ENCODE measurements at places on chromosomes 2 and 18.
A peak's percentile ranks its signal among the peaks of the same experiment; 100 is the strongest.

- DNase-seq = no peak
Observed at GRCh38 chr2:20627712-20628380, 23.1 kb downstream of the HS1BP3 start.

DNA sequence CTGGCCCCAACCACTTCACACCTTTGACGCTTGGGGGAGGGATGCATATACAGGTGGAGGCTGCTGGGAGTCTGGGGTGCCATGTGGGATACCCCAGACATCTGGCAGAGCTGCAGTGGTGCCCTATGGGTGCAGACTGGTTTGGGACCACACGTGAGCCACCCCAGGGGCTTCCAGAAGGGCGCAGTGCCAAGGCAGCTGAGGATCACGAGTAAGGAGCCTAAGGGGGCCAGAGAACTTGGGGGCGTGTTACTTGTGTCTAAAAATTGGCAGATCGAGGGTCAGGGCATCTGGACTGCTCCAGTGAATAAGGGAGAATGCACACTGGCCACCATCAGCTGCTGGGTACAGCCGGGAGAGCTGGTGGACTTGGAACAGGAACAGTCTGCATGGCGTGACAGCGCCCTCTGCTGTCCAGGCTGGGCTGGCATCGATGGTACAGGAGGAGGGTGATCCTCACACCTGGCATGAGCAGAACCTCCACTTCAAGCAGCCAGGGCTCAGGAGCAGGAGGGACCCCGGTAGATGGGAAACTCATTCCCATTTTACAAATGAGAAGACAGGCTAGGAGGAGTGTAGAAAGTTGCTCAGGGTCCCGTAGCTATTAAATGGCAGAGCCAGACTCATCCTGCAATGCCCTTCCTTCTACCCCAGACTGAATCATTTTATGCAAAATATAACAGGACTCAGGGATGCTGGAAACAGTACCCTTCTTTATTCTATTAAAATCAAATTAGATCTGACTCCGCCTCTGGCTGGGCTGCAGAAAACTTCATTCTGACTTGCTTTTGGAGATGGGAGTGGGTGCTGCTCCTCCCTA, 60.4 kb downstream of the ATOH8 start:
- DNase-seq = peak; percentile 95

- no peak for DNase-seq
Observed at GRCh38 chr18:27582760-27583412, 397.8 kb upstream of the CHST9 start.

DNA sequence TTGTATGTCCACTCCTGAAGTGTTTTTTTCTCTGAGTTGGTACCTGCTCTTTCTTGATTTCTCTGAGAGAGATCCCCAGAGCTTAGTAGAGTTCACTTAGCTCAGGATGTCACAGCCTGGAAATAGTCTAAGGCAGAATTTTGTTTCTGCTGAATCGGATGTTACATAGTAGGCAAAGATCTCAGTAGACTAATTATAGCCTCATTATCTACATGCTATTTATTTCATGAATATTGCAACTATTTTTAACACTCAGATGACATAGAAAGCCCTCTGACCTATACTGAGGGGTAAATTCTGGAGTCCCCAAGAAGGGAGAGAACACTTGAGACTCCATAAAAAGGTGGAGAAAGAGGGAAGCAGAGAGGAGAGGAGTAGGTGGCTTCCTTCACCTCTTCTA, 160.2 kb downstream of the FHOD3 start:
- no peak for DNase-seq

DNA sequence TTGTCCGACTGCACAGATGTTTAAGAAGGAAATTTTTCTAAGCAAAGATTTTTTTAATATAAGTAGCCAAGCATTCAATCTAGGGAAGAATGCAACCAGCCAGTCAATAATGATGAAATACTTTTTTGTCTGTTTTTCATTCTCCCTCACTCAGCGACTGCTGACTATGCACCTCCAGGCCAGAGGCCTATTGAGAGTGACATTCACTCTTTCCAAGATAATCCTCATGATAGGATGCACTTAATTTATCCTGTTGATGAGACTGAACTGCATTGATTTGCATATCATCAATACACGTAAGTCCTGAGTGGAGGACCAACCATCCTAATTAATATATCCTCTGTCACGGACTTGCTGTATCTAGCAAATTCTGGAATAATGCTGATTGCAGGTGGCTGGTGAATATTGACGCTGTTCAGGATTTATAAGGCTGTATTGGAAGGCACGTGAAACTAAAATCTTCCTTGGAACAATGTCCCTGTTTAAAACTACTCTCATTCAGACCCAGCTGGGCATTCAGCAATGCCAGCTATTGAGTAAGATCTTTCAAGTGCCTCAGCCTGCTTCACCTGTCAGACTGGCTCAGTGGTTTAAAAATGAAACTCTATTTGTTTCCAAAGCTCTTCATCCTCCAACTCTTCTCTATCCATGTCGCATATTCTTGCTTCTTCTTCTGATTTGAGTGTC, 142.2 kb downstream of the MAP2 start:
- no peak for DNase-seq

DNA sequence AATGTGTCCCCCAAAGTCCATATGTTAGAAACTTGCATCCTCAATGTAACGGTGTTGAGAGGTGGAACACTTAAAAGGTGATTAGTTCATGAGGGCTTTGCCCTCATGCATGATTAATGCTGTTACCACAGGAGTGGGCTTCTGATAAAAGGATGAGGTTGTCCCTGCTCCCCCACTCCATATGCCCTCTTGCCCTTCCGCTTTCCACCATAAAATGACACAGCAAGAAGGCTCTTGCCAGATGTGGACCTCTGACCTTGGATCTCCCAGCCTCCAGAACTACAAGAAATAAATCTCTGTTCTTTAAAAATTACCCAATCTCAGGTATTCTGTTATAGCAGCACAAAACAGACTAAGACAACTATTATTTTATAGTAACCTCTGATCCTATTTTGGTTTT, 412.1 kb downstream of the NBAS start:
- DNase-seq = no peak

- no peak for DNase-seq
Observed at GRCh38 chr2:22957446-22957845, 427.5 kb upstream of the KLHL29 start.

- no peak for DNase-seq
Observed at GRCh38 chr2:234003972-234004617, 46.4 kb upstream of the SPP2 start.

- no peak for DNase-seq
Observed at GRCh38 chr2:70596739-70597138, 43.1 kb upstream of the TGFA start.

GRCh38 chr2:188410504-188411235, 119.0 kb downstream of the GULP1 start:
- no peak for DNase-seq

Data from neural crest cell (in vitro differentiated cells).